ENCODE measurements at places on chromosomes 2 and 18.

GRCh38 chr18:48297139-48297538 is 112.0 kb downstream of the ZBTB7C start:
- DNase-seq = no peak

GRCh38 chr2:26986576-26986975 is 16.1 kb downstream of the MAPRE3 start:
- no peak for DNase-seq

DNA sequence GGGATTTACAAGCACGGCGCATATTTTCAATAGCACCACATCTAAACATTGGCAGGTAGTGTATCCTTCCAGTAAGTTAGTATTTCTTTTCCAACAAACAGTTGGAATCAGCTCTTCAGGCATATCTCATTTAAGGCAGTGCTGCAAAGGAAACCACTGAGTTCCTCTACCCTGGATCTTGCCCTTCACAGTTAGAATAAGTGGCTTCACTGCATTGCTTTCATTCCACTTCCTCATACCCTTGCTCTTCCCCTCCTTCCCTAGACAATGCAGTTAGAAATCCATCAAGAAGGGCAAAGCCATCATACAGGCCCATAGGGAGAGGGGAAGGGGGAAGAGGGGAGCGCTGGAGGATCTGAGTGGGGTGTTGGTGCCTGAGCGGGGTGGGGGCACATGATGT is 173.7 kb downstream of the FBXO15 start:
- no peak for DNase-seq

DNA sequence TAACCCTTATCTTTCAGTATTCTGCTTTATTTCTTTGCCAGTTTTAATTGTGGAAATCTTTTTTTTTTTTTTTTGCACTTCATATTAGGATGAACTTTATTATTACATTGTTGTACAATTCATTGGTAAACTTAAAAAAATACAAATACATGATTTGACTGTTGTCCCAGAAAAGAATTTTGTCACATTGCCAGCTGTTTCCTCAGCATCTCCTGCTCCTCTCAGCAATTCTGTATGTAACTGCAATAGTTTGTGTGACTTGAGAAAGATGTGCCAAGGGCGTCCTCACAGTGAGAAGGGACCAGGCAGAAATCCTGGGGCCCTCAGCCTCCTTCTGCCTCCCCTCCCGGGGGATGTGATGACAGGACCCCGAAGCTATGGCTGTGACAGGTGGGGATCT is 254.4 kb downstream of the NBAS start:
- DNase-seq = no peak

DNA sequence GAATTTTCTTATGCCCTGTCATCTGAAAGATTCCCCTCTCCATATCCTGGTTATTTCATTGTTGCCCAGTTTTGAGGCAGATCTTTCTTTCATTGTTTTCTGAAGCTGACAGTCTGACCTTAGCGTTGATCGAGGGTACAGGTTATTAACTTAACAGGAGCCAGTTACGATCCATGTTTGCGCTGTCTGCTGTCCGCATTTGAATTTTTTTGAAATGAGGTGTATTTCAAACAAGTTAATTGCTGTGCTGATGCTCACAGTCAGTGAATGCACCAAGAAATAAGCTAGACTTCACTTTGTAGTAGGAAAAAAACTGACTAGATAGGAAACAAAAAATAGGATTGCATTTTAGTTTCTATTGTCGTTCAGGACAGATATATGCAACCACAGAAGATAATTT is 34.8 kb upstream of the SPAG16 start:
- DNase-seq = no peak

- DNase-seq = no peak
Observed at GRCh38 chr2:74297391-74297790, 45.8 kb downstream of the SLC4A5 start.

DNA sequence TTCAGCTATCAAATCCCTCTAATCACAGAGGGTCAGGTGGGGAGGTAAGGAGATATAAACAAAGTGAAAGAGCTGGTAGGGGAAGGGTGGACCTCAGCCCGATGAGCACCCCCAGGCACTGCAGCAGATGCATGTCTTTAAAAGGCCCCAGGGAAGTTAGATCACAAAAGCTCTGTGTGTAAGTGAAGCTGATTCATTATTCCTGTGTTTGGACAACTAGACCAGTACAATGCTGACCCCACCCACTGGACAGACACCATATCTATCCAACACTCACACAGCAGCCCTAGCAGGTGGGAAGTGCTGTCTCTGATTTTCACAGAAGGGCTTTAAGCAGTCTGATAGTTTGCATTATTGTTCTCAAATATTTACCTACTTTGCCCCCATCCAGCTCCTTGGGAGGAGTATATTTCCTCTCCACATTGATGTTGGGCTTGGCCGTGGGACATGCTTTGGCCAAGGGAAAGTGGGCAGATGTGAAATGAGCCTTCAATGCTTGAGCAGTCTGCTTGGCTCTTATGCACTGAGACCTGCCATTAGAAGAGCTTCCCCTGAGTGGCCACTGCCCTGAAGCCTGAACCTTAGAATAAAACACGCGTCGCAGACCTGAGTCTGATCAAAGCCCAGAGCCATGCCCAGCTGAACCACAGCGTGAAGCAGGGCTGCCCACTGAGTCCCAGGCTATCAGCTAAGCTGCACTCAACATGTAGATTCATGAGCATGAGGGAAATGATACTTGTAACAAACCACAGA is 111.4 kb downstream of the COPS8 start:
- no peak for DNase-seq

DNA sequence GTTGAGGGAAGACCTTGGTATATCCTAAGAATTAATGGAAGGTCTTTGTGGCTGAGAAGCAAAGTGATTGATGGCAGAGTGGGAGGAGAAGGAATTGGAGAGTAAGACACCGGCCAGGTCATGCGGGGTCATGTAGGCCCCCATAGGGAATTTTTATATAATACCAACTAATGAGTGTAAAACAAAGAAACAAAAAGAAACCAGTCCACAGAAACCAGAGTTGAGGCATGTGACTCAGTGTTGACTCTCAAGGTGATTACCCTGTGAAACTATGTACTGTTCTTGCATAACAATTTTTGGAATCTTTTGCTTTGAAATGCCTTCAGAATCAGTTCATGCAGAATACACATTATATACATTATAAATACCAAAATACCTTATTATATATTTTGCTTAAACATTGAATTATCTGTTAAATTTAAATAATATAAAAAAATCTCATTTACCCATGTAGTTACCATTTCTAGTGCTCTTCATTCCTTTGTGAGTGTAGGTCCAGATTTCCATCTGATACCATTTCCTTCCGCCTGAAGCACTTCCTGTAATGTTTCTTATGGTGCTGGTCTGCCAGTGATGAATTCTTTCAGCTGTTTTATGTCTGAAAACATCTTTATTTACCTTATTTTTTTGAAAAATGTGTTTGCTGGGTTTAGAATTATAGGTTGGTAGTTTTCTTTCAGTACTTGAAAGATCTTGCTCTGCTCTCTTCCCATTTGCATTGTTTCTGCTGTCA is 8.6 kb downstream of the CLIP4 start:
- peak; percentile 13 for DNase-seq

GRCh38 chr18:12417687-12418086 is 10.0 kb downstream of the PRELID3A start:
- DNase-seq = no peak

DNA sequence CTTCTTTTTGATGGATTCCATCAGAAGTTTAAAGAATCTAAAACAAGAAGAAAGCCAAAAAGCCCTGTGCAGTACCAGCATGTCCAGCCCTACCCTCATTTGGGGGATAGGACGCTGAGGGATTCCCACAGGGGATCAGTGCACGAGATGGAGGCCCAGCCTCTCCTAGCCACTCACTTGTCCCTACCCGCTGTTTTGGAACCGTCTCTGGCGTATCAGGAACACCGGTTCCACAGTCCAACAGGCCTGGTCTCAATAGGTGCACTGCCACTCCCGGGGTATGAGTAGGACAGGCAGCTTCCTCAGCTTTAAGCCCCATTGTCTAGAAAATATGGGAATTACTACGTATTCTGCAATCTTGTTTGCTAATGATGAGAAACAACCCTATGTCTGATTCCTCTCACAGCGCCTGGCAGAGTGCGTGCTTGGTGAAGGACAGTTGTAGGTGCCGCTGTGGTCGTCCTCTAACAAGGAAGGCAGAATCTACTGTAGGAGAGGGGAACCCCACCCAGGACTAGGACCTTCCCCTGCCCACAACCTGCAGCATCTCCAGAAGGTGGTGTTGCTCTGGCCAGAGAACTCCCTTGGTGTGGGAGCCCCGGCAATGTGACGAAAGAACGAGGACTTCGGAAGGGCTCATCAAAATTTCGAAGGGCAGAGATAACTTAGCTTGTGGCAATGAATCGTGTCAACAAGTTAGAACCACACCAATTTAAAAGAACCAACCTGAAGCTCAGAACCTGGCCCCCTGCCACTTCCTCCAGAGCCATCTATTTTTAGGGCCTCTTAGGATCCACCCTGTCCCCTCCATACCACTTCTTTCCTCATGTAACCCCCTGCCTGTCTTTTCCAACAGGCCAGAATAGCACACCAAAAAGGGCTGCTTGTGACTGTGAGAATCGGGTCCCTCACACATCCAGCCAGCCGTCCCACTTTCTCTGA is 71.7 kb downstream of the POLR1A start:
- no peak for DNase-seq
